ENCODE measurements at places on chromosomes 6 and 20.

GRCh38 chr20:41234546-41234945, 83.0 kb downstream of the ZHX3 start:
- DNase-seq: no peak

GRCh38 chr6:138331444-138331843, 46.3 kb upstream of the SMIM28 start:
- no peak for DNase-seq

DNA sequence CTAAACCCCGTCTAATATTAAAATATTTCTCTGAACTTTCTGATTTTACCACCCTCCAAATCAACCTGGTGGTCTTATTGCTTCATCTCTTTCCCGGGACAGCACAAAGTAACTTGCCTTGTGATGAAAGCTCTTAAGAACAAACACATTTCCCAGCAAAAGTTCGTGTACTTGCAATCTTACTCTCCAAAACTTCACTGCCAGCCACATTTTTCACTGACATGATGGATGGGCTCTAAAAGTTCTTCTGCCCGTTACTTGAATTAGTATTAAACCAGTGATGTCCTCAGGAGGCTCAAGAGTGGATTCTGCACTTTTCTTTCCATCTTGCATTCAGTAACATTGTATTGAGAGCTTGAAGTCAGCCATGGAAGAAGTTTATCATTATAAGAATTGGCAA, 731.6 kb upstream of the GJE1 start:
- DNase-seq: no peak

GRCh38 chr6:114334237-114334636, 8.6 kb downstream of the HS3ST5 start:
- DNase-seq: no peak

DNA sequence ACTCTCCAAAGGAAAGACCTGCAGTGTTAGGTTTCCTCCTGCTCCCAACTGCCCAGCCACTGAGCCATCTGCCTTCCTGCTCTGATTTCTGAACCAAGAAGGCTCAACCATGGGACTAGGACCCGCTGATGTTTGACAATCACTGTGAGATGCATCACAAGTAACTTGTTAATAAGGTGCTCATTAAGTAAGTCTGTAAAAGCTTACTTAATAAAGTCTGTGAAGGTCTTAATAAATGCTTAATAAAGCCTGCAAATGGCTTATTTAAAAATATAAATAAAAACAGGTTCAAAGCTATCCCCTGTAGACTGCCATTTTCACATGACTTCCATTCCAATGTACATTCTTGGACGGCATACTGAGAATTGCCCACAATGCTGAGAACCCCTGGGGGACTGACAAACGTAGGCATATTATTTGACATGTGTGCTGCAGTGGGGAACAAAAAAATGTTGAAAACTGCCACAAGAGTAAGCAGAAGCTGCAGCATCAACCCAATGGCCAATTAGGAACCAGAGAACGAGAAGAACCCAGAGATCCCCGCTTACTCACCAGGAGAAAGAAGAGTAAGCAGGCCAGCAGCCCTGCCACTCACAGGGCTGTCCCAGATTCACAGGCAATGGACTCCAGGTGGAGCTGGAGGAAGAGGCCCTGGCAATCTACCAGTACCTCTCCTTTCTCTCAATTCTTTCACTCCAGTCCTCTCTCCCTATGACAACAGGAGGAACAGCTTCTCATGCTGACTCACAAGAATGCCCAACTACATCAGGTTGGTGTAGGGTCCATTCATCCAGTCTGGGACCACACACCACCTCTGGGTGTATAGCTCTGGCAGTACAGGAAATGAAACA, 19.5 kb downstream of the KIF13A start:
- DNase-seq: no peak

DNA sequence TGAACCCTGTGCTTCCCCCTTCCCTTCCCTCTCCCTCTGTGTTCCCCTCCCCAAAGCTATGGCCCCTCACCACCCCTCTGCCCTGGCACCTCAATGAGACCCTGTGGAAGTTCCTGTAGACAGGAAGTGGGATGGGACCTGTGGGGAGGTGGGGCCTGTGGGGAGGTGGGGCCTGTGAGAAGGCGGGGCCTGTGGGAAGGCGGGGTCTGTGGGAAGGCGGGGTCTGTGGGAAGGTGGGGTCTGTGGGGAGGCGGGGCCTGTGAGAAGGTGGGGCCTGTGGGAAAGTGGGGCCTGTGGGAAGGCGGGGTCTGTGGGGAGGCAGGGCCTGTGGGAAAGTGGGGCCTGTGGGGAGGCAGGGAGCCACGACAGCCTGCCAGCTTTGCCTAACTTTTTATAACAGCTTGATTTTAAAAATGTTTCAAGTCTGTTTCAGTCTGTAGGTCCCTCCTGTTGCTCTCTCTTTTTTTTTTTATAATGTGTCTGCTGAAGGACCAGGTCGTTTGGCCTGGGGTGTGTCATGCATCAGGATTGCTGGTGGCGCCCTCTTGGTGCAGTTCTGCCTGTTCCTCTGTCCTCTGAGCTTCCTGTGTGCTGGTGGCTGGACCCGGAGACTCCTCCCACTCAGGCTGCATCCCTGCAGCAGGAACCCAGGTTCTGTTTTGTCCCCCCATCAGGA, 70.5 kb upstream of the SLCO4A1 start:
- DNase-seq: no peak

DNA sequence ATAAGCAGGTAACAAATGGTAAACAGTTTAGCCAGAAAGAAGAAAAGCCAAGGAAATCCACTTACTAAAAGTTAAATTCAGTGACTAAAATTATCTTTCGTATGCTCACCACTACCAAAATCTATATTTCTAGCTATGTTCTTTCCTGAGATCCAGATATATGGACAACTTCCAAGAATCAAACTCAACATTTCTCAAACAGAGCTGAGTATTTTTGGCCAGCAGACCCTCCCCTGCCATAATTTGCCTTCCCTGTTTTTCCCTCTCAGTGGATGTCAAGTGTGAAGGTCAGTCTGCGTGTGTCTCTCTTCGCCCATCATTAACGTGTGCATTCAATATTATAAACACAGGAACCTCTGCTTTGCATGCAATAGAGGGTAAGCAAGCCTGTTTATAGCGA, 42.0 kb downstream of the PRKN start:
- no peak for DNase-seq

GRCh38 chr6:7496266-7496875, 45.1 kb upstream of the DSP start:
- no peak for DNase-seq
